ENCODE measurements at places on chromosomes 2 and 18. TPM values are rescaled to one million over a fixed set of nuclear protein-coding genes. Genes with fewer than 3 reads are reported as not detected.
A peak's percentile ranks its signal among the peaks of the same experiment; 100 is the strongest.

DNA sequence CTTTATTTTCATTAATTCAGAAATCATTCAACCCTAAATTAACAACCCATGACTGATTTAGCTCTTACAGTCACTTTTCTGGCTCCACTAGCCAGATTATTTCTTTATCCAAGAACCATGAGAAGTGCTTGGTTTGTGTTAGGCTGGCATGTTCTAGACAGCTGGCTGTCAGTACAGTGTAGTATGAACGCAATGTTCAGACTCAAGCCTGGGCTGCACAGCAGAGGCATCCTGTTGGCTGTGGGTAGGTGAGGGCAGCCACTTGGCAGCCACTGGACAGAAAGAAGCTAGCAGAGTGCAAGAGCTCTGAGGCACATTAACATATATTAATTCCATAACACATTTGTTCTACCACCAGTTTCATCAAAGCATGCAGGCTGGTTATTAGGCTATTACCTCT is 522.9 kb upstream of the FSHR start:
- no peak for DNase-seq

GRCh38 chr18:1995041-1995612 is 576.2 kb downstream of the METTL4 start:
- DNase-seq: no peak

IL36G gene
- not detected for total RNA-seq

IL18RAP gene
- not detected for total RNA-seq

DNA sequence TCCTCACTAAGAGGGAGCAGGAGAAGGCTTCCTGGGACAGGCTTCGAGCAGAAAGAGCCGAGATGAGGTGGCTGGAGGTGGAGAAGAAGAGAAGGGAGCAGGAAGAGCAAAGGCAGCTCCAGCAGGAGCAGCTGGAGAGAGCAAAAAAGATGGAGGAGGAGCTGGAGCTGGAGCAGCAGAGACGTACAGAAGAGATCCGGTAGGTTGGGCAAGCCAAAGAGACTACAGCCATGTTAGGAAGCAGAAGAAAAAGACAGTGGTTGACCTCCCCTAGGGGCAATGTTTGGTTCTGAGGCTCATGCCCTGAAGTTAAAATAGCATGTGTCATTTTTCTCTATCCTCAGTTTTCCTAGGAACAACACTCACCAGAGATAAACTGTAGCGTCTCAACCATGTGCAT is 45.1 kb downstream of the SUMO1 start:
- no peak for DNase-seq

GRCh38 chr2:99545604-99546003 is 55.8 kb upstream of the REV1 start:
- no peak for DNase-seq

SIX3 gene
- total RNA-seq: not detected

DNA sequence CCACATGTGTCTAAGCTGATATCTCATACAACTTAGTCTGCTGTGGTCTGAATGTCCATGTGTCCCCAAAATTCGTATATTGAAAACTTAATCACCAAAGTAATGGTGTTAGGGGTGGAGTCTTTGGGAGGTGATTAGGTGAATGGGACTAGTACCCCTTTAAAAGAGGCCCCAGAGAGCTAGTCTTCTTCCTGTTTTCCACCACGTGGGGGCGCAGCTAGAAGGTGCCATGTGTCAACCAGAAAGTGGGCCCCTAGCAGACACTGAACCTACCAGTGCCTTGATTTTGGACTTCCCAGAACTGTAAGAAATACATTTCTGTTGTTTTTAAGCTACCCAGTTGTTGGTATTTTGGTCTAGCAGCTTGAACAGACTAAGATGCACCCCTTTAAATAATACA is 86.6 kb downstream of the ASB1 start:
- DNase-seq: peak; percentile 4

SULT1C4 gene
- 50.1 TPM for total RNA-seq

DNA sequence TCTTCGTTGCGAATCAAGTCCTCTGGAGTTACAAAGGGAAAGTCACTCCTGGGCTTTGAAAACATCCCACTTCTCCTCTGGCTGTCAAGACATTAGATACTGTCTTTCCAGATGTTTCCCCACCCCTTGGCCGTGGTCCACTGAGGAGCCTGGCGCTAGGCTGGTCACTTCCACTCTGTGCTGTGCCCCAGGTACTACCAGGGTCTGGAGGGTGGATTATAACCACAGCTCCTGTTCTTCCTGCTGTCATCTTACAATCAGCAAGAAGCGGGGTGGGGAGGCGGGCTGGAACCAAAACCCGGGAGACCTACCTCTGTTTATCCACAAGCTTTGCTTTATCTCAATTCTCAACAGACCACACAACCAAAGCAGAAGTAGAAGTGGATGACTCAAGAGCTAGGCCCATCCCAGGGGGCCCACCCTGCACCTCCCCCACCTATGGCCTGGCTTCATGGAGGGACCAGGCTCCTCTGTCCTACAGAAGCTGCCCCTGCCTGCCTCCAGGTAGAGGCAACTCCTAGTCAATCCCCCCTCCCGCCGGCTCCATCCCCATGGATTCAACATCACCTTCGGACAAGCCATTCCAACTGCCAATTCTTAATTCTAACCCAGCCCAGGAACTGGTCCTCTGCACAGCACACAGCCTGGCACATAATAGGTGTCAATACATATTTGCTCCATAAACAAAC is 17.8 kb downstream of the SMAD7 start:
- DNase-seq: no peak

CYRIA gene
- 2.0 TPM for total RNA-seq

DNA sequence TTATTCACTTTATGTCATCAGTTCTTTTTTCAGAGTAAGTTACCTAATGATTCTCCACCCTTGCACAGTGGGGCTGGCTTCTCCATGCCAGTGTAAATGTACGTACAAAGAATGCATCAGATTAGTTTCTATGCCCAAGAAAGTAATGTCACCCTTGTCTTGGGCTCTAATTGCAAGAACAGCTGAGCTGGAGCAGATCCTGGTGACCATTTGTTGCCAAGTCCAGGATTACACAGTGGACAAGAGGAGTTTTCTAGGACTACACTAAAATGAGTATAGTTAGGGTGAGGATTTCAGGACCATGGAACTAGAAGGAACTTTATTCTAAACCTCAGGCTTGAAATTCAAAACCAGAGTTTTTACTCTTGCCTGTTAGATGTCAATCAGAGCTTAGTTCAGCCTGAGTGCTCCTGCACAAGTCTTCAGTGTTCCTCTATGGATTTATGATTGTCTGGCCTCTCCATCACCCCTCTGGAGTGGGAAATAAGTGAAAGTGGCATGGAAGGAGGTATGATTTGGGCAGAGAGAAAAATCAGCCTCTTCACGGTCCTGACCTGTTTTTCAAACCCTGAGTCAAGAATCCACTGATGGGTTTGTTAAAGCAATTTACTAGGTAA is 29.8 kb downstream of the PCBP1 start:
- DNase-seq: no peak

DNA sequence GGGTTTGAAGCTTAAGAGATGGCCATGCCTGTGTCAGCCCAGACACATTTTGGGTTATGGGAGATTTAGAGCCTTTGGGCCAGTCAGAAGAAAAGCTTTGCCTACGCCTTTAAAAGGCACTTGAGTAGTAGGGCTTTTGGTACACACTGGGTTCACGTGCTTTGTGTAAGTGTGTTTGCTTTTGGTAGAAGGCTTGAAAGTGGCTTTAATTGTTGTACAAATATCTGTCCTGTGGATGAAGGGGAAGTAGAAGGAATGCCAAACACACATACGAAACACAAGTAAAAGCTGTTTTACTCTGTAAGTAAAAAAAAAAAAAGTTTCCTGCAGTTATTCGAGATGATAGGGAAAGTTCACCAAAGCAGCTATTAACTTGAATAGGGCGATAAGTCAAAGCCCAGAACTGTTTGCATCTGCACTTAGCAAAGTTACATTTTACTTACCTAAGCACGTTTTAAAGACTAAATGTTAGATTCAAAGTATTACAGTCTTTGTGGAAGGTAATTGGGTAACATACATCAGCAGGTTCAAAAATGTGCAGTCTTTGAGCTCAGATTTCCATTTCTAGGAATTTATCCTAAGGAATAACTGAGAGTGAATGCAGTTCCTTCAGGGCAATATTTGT is 75.4 kb downstream of the STK25 start:
- no peak for DNase-seq

GRCh38 chr2:49240608-49241007 is 86.3 kb upstream of the FSHR start:
- DNase-seq: no peak

DNA sequence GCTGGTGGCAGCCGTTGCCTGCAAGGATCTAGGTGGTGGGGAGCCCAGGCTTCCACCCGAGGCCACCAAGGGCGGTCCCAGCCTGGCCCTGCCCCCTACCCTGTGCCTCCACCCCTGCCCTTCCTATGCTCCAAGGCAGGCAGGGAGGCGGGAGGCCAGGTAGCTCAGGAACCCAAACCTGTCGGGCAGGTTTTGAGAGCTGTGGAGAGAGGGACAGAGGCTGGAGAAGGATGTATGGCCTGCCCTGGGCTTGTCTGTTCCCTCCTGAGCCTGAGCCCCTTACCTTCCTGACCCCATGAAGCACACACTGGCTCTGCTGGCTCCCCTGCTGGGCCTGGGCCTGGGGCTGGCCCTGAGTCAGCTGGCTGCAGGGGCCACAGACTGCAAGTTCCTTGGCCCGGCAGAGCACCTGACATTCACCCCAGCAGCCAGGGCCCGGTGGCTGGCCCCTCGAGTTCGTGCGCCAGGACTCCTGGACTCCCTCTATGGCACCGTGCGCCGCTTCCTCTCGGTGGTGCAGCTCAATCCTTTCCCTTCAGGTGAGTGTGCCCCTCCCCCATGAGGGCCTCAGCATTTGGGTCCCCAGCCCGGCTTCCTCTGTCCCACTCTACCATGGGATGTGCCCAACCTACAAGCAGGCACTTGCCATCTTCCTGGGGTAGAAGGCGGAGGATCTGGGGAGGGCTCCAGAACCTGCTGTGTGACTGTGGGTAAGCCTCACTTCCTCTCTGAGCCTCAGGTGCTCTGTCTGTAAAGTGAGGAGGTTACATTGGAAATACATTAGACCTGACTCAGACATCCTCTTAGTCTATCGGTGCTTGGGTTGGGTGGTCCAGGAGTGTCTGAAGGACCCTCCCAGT is at the start of gene PROM2:
Gene PROM2 (plus strand): TSS at position 159 of the 860 bp plus-strand sequence. CDS start 137 bp downstream, at position 296.
- DNase-seq: no peak

DNA sequence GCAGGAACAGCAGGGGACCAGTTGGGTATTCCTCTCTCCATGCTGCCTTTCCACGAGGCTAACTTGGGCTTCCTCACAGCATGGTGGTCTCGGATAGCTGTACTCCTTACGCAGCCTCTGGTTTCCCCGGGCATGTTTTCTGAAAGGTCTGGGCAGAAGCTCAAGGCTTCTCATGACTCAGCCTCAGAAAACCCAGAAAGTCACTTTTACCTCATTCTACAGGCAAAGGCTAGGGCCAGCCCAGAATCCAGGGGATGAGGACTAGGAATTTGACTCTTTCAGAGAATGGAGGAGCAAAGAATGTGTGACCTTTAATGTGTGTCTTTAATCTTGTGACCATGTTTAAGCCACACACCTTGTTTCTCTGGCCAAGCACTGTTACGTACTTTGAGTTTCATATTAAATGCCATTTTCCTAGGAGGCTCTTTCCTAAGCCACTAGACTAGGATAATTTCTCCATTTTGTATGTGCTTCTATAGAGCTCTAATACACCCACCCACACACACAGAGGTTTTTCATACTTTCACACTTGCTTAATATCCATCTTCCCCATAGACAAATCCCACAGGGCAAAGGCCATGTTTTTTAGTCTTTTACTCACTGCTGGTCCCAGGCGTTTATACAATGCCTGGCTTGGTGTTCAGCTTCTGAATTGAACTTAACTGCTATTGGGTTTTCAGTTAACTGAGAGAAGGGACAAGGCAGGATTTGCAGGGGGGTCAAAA is 77.3 kb downstream of the LONRF2 start:
- no peak for DNase-seq

FHOD3 gene
- total RNA-seq: 28.4 TPM

DNA sequence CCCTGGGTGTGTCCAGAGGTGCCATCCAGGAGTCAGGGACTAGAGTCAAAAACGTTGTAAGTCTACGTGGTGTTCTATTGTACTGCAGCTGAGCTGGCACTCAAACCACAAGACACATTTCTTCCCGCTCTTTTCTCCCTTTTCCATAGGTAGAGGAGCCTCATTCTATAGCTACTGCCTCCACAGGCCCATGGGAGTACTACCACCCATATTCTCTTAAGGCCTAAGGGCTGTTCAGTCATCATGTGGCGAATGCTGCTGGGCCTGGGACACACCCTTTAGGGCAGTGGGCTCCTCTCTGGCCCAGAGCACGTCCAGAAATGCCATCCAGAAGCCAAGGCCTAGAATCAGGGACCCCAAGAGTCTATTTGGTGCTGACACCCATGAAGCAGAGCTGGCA is 1271.7 kb downstream of the CNTNAP5 start:
- no peak for DNase-seq

IL18R1 gene
- 0.12 TPM for total RNA-seq

DNA sequence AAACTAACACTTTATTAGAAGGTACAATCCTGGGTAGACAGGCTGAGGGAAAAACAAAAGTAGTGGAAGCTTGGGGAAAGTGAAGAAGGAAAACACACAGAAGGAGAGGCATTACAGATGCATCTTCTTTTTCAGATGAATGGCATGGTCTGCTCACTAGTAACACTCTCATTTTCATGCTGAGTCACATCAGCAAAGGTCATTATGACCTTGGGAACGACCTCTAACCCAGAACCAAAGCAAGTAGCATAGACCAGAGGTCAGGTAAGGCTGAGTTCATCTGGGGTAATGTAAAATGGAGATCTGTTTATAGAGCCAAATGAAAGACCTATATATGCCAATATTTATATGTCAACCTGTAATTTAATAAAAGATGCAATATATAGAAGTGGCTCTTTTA is 294.4 kb upstream of the LRRTM4 start:
- no peak for DNase-seq

Data from epithelial cell of proximal tubule (primary cell).